ENCODE measurements at places on chromosomes 7 and 10.

- no peak for DNase-seq
Measured at GRCh38 chr10:120989279-120989678, 138.1 kb downstream of the WDR11 start.

GRCh38 chr10:103550229-103550628, 56.7 kb downstream of the NEURL1 start:
- no peak for DNase-seq

GRCh38 chr10:2839081-2839725, 228.1 kb upstream of the PFKP start:
- DNase-seq, result peak; percentile 14

GRCh38 chr10:1661859-1662437, 75.4 kb downstream of the ADARB2 start:
- no peak for DNase-seq

GRCh38 chr10:128009372-128010126, 102.6 kb downstream of the PTPRE start:
- DNase-seq, result no peak

DNA sequence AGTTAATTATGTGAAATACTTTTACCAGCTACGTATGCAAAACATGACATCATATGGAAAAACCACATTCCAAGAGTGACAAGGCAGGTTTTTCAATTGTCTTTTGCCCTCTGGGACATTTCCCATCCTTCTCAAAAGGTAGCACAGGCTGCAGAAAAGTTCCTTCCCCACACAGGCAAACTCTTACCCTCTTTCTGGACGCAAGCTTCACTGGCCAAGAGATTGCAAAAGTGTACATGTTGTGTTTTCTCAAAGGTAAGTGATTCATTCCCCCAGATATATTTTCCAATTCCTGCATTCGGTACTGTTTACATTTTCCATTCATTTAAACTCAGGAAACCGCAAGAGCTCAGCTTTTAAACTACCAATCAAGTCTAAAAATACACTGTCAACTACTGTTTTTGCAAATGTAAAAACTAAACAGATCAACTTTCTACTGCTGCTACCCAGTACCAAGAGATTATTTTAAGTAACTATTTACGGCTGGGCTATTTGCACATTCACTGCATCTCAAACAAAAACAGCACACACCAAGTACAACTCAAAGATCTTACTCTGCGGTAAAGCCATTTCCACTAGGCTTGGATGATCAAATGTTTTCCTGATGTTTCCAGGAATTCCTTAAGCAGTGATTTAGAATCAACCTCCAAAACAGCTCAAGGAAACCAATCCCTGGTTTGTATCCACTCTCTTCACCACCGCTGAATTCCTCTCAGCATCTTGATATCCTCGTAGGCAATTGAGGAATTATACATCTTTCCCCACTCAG, 233.6 kb upstream of the CCDC6 start:
- peak; percentile 47 for DNase-seq

- peak; percentile 21 for DNase-seq
Measured at GRCh38 chr10:5943536-5943935, 33.8 kb downstream of the IL15RA start.

DNA sequence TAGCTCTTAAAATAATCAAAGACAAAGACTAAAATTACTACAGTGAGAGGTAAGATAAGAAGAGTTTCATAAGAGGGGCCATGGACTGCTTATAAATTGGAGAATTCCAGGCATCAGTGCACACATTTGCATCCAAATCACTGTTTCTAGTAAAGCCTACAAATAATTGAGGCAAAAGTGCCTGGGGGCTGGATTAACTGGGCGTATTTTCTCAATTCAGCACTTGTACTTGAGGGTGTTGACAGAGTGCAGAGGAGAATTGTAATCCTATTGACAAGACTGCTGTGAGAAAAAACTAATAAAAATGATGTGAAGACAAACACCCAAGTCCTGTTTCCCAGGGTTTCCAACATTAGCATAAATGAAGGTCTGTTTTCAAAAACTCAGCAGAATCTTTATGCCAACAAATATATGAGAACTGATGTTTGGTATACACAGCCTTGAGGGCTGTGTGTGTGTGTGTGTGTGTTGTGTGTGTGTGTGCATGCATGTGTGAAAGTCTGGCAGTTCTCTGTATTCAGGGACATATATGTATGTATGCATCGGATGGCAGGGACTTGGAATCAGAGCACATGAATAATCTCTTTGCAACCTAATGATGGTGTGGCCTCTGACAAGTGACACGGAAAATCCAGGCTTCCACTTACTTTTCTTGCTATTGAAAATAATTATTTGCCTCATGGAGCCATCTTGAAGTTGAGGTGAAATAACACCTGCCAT, 182.1 kb upstream of the CDC14C start:
- no peak for DNase-seq

DNA sequence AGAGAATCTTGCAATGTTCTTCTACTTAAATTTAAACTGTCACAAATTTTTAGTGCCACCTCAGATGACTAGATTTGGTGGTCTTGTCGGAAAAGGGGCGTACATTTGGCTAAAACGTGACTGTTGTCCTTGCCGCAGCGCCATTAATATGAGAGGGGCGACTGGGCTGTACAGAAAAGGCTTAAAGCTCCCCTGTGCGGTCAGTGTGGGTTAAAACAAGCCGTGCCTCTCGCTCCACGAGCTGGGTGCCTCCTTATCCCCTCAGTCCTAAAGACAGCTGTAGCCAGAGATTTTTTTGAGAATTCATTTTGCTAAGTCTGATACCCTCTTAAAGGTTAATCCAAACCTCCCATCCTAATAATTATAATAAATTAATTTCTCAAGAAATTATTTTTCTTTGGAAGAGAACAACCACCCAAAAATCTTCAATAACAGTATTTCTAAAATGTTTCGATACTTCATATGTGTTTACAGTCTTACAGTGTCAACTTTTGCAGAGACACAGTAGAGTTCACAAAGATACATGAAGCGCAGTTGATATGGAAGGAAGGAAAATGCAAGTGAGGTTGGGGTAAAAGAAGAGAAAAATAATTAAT, 68.6 kb downstream of the C7orf25 start:
- peak; percentile 62 for DNase-seq

- DNase-seq, result peak; percentile 83
Measured at GRCh38 chr10:78623578-78624215, 445.1 kb upstream of the ZMIZ1 start.

DNA sequence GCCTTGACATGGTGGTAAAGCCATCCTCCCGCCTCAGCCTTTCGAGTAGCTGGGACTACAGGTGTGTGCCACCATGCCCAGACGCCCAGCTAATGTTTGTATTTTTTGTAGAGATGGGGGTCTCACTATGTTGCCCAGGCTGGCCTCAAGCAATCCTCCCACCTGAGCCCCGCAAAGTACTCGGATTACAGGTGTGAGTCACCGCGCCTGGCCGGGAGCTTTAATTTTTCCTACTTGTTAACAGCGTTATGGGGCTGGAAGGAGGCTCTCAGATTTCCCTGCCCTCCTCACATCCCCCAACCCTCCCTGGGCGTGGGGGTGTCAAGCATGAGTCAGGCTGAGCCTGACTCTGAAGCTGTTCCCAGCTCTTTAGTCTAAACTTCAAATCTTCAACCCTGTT, 8.3 kb downstream of the ALKBH4 start:
- no peak for DNase-seq

GRCh38 chr10:30968711-30969110, 63.0 kb downstream of the ZNF438 start:
- no peak for DNase-seq

GRCh38 chr7:158475679-158476052, 112.0 kb downstream of the PTPRN2 start:
- no peak for DNase-seq

- no peak for DNase-seq
Measured at GRCh38 chr7:156334636-156335035, 305.9 kb upstream of the RNF32 start.

DNA sequence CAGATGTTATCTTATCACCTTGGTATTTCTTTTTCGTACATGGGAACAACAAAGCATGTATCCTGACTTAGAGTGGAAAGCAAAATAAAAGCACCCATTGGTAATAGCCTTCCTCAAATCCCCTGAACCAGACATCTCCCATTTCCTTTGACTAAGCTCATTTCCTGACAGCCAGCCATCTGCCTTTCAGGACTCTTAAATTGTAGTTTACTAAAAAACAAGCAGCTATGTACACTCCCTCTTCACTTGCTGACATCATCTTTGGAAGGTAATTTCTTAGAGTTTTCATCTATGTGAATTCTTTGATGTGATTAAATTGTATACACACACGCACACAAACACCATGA, 40.7 kb downstream of the ARL4A start:
- DNase-seq, result no peak

- DNase-seq, result no peak
Measured at GRCh38 chr7:8051373-8051772, 82.8 kb downstream of the GLCCI1 start.

DNA sequence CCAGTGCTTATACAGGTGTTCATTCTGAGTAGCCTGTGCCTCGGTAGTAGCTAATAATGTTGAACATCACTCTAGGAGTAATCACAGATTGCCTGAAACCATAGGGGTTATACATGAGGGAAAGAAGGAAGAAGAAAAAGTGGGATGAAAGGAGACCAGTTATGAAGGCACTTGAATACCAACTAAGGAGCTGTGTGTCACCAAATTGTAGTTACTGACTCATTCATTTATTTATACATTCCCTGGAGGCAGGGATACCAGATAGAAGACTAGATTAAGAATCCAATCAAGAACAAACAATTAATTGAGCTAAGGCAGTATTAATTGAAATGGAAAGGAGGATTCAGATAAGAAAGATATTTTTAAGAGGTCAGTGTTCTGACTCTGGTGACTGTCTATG, 129.6 kb upstream of the PRPS1L1 start:
- no peak for DNase-seq

- peak; percentile 14 for DNase-seq
Measured at GRCh38 chr10:43644252-43644651, 4.4 kb downstream of the ZNF32 start.

- no peak for DNase-seq
Measured at GRCh38 chr10:53899463-53900160, 901.4 kb downstream of the PCDH15 start.
